Liver (tissue), 10 donors: ENCODE measurements at places on chromosomes 2 and 18.

GRCh38 chr18:49460976-49461601, 644 bp upstream of the DYM start:
- no peaks in the 10 kb centered on the region for H3K36me3 ChIP-seq
- peaks cover 10% of the 10 kb centered on the region for H3K4me1 ChIP-seq
- H3K27me3 ChIP-seq = no peaks in the 10 kb centered on the region
- DNase-seq = no peak
- peak overlapping the region; percentile 98 for H3K4me3 ChIP-seq

- no peaks in the 10 kb centered on the region for H3K36me3 ChIP-seq
- no peaks in the 10 kb centered on the region for H3K4me1 ChIP-seq
- peaks cover 14% of the 10 kb centered on the region for H3K27me3 ChIP-seq
- no peak overlapping the region for H3K4me3 ChIP-seq
- DNase-seq = no peak
These were observed 247.6 kb upstream of the THSD7B start for GRCh38 chr2:136517716-136518115.

GRCh38 chr2:236665572-236666118, 96.0 kb downstream of the ACKR3 start:
- H3K4me1 ChIP-seq = no peaks in the 10 kb centered on the region
- H3K4me3 ChIP-seq = no peak overlapping the region
- no peaks in the 10 kb centered on the region for H3K36me3 ChIP-seq
- no peak overlapping the region for H3K27ac ChIP-seq
- H3K27me3 ChIP-seq = no peaks in the 10 kb centered on the region

DNA sequence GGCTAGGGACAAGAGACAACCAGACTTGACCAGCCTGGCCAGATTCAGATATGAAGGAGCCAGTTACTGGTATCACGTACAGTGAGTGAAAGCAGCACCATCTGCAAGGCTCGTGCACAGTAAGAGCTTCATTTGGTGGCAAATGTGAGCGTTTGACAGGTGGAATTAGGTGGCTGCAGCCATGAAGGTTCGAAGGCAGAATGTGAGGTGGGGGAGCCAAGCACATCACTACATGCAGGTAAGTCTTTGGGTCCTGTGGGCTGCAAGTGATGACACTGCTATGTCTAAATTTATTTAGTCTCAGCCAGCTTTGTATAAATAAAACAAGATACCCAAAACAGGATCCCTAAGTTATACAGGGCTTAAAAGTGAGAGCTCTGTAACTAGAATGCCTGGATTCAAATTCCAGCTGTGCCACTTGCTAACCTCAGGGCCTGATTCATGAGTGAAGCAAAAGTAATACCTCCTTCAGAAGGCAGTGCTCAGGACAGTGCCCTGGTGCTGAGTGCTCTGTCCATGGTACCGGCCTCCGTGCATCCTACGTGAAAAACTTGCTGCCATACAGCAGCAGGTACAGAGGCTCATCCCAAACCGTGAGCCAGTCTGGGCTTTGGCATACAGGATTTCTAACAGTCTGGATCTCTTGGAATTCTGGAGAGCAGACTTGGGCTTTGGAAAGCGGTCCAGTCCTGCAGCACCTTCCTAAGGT, 18.6 kb downstream of the DDX18 start:
- no peak overlapping the region for H3K4me3 ChIP-seq
- H3K36me3 ChIP-seq = peaks cover 38% of the 10 kb centered on the region
- no peaks in the 10 kb centered on the region for H3K4me1 ChIP-seq
- H3K27ac ChIP-seq = no peak overlapping the region
- no peaks in the 10 kb centered on the region for H3K27me3 ChIP-seq

GRCh38 chr2:216408426-216409290, 3.6 kb upstream of the SMARCAL1 start:
- no peak overlapping the region for H3K27ac ChIP-seq
- H3K27me3 ChIP-seq = no peaks in the 10 kb centered on the region
- DNase-seq = no peak
- H3K36me3 ChIP-seq = no peaks in the 10 kb centered on the region
- peaks cover 4% of the 10 kb centered on the region for H3K4me1 ChIP-seq

- no peak overlapping the region for H3K27ac ChIP-seq
- no peaks in the 10 kb centered on the region for H3K27me3 ChIP-seq
- no peak overlapping the region for H3K4me3 ChIP-seq
- no peak for DNase-seq
- no peaks in the 10 kb centered on the region for H3K4me1 ChIP-seq
These were observed 72.9 kb downstream of the CCBE1 start for GRCh38 chr18:59624369-59624765.

GRCh38 chr2:186909095-186909494, 60.1 kb upstream of the ZSWIM2 start:
- no peak overlapping the region for H3K27ac ChIP-seq
- no peak overlapping the region for H3K4me3 ChIP-seq
- no peaks in the 10 kb centered on the region for H3K36me3 ChIP-seq
- no peak for DNase-seq
- no peaks in the 10 kb centered on the region for H3K27me3 ChIP-seq

DNA sequence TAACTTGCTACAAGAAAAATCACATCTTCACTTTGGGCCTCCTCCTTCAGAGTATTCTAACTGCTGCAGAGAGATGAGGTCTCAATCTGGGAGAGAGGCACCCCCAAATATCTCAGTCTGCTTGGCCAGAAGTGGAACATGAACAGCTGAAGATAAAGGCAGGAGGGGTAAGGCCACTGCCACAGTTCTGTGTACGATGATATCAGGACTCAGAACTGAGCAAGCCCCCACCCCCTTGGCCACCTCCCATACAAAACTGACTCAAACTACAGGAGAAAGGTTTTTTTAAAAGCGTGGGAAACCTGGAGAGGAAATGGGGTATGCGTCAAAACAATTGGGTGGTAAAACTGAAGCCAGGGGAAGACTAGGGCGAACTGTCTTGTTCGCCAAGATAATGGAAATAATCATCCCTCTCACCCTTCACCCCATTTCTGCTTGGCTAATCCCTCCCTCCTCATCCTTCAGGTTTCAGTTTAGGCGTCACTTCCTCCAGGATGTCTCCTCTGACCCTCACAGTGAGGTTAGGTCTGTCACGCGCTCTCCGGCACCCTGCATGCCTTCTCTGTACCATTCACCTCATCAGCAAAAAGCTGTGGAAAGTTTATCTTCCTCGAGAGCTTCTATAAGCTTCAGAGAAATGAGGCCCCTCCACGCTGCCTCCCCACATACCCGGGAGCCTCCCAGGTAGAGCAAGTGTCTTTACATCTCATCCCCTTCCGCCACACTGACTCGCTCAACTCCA, 64.4 kb downstream of the SFXN5 start:
- H3K4me3 ChIP-seq = no peak overlapping the region
- H3K36me3 ChIP-seq = peaks cover 5% of the 10 kb centered on the region
- no peaks in the 10 kb centered on the region for H3K27me3 ChIP-seq
- peaks cover 9% of the 10 kb centered on the region for H3K4me1 ChIP-seq

DNA sequence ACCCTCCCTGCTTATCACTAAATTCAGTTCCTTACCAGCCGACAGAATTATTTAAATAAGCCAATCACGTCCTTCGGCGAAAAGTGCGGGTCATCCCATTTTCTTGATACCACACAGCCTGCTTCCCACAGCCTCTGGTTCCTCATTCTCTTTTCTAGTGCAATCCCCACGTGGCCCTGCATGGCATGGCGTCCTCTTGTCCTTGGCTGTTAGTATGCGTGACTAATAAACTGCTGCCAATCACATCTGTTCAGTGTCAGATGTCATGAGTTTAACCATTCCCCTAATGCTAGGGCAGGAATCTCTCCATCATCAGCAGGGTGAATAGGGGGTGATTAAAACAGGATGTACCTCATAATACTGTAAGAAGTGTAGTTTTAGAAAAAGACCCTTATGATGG, 62.8 kb upstream of the TSPYL6 start:
- H3K36me3 ChIP-seq = no peaks in the 10 kb centered on the region
- H3K4me1 ChIP-seq = no peaks in the 10 kb centered on the region
- DNase-seq = no peak
- no peak overlapping the region for H3K4me3 ChIP-seq
- no peaks in the 10 kb centered on the region for H3K27me3 ChIP-seq

GRCh38 chr2:101251844-101252407, 760 bp upstream of the CNOT11 start:
- H3K27me3 ChIP-seq = no peaks in the 10 kb centered on the region
- no peaks in the 10 kb centered on the region for H3K36me3 ChIP-seq
- peaks cover 23% of the 10 kb centered on the region for H3K4me1 ChIP-seq

DNA sequence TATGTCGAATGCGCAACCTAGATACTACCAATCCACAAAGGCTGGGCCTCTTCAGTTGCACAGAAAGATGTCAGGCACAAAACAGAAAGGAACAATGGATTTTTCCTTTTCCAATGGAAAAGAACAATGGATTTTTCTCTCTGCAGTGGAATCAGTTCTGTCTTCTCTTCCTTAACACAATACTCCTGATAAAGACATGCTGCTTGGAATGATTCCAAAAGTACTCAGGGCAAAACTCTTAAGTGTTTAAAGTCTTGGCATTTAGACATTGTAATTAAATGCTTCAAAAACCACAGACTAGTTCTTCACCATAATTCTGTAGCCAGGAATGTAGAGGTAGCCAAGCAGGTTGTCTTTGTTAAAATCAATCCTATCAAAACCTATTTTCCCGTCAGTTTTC, 46.7 kb upstream of the FLACC1 start:
- H3K4me3 ChIP-seq = no peak overlapping the region
- H3K27ac ChIP-seq = no peak overlapping the region
- peaks cover 10% of the 10 kb centered on the region for H3K4me1 ChIP-seq
- no peak for DNase-seq
- no peaks in the 10 kb centered on the region for H3K27me3 ChIP-seq

DNA sequence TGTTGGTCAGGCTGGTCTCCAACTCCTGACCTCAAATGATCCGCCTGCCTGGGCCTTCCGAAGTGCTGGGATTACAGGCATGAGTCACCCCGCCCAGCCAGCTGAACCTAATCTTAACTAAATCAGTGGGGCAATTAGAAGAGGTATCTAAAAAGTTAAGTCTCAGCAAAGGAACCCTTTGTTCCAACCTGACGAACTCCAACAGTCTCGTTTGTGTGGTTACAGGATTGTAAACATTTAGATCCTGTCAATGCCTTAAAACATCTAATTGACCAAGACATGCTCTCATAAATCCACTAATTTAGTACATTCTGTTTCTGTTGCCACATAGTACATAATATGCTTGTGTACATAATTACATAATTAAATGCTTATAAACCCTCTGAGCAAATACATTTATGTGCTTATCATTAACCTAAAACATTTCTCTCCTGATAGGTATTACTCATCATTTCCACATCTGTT, 31.1 kb upstream of the STK39 start:
- no peak overlapping the region for H3K27ac ChIP-seq
- H3K4me3 ChIP-seq = no peak overlapping the region
- no peak for DNase-seq
- no peaks in the 10 kb centered on the region for H3K27me3 ChIP-seq
- H3K36me3 ChIP-seq = no peaks in the 10 kb centered on the region

- H3K4me1 ChIP-seq = peaks cover 18% of the 10 kb centered on the region
- no peaks in the 10 kb centered on the region for H3K27me3 ChIP-seq
- DNase-seq = no peak
- peak overlapping the region; percentile 83 for H3K27ac ChIP-seq
These were observed 1.3 kb downstream of the YWHAQ start for GRCh38 chr2:9629222-9630116.

- no peak for DNase-seq
- H3K4me3 ChIP-seq = no peak overlapping the region
- no peaks in the 10 kb centered on the region for H3K36me3 ChIP-seq
- no peak overlapping the region for H3K27ac ChIP-seq
These were observed 28.2 kb upstream of the CHRNA1 start for GRCh38 chr2:174792309-174793025.

DNA sequence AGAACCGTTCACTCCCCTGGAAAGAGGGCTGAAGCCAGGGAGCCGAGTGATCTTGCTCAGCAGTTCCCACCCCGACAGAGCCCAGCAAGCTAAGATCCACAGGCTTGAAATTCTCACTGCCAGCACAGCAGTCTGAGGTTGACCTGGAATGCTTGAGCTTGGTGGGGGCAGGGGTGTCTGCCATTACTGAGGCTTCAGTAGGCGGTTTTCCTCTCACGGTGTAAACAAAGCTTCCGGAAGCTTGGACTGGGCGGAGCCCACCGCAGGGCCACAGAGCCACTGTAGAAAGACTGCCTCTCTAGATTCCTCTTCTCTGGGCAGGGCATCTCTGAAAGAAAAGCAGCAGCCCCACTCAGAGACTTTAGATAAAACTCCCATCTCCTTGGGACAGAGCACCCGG, 180.8 kb downstream of the WDR7 start:
- DNase-seq = no peak
- H3K4me1 ChIP-seq = no peaks in the 10 kb centered on the region
- H3K27me3 ChIP-seq = no peaks in the 10 kb centered on the region
- no peak overlapping the region for H3K27ac ChIP-seq
- no peak overlapping the region for H3K4me3 ChIP-seq

GRCh38 chr2:225010804-225011203, 31.5 kb downstream of the DOCK10 start:
- DNase-seq = no peak
- no peak overlapping the region for H3K27ac ChIP-seq
- no peaks in the 10 kb centered on the region for H3K27me3 ChIP-seq
- H3K4me1 ChIP-seq = peaks cover 4% of the 10 kb centered on the region
- no peak overlapping the region for H3K4me3 ChIP-seq

- H3K27ac ChIP-seq = peak within 1 kb of the TSS; percentile 100
- DNase-seq = peak; percentile 100
- peak within 1 kb of the TSS; percentile 71 for H3K4me3 ChIP-seq
- H3K27me3 ChIP-seq = no peaks in the 10 kb centered on the region
- H3K36me3 ChIP-seq = no peaks in the 10 kb centered on the region
- peaks cover 16% of the 10 kb centered on the region for H3K4me1 ChIP-seq
These were observed at the start of gene SEH1L for GRCh38 chr18:12947285-12948049. Gene SEH1L, plus strand, starts transcription at chr18:12948011. Its CDS starts 111 bp downstream, at chr18:12948122.

DNA sequence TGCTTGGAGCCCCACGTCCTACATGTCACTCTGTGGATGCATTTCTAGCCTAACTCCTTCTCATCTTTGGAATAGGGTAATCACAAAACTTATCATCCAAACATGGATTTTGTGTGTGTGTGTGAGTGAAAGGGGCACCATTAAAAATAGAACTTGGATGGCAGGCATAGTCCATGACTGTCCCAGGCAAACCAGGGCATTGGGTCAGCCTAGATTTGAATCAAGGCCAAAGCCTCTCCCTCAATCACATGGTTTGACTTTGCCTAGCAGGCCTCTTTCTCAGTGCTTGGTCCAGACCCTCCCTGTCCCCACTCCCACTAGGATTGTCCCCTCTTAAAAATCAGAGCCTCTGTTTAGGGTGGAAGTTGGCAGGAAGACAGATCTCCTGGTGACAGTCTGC, 67.4 kb upstream of the BCL2L11 start:
- H3K36me3 ChIP-seq = no peaks in the 10 kb centered on the region
- no peak overlapping the region for H3K27ac ChIP-seq
- H3K4me3 ChIP-seq = no peak overlapping the region
- no peak for DNase-seq
- no peaks in the 10 kb centered on the region for H3K27me3 ChIP-seq
- H3K4me1 ChIP-seq = no peaks in the 10 kb centered on the region

GRCh38 chr2:26892922-26893524, 45.1 kb downstream of the DPYSL5 start:
- DNase-seq = no peak
- H3K27ac ChIP-seq = no peak overlapping the region
- H3K36me3 ChIP-seq = no peaks in the 10 kb centered on the region

- H3K27me3 ChIP-seq = no peaks in the 10 kb centered on the region
- H3K36me3 ChIP-seq = no peaks in the 10 kb centered on the region
- H3K4me3 ChIP-seq = no peak overlapping the region
- DNase-seq = no peak
- peaks cover 2% of the 10 kb centered on the region for H3K4me1 ChIP-seq
- H3K27ac ChIP-seq = no peak overlapping the region
These were observed 416.2 kb upstream of the ID2 start for GRCh38 chr2:8265476-8266226.

GRCh38 chr2:55231546-55232083, 478 bp downstream of the CLHC1 start:
- H3K27me3 ChIP-seq = no peaks in the 10 kb centered on the region
- peak overlapping the region; percentile 89 for H3K27ac ChIP-seq
- peaks cover 8% of the 10 kb centered on the region for H3K4me1 ChIP-seq
- H3K36me3 ChIP-seq = peaks cover 7% of the 10 kb centered on the region
- no peak for DNase-seq
